ENCODE measurements at places on chromosomes 4 and X.
A peak's percentile ranks its signal among the peaks of the same experiment; 100 is the strongest.

GRCh38 chrX:115968436-115969252 is 201.9 kb upstream of the AGTR2 start:
- DNase-seq = no peak

DNA sequence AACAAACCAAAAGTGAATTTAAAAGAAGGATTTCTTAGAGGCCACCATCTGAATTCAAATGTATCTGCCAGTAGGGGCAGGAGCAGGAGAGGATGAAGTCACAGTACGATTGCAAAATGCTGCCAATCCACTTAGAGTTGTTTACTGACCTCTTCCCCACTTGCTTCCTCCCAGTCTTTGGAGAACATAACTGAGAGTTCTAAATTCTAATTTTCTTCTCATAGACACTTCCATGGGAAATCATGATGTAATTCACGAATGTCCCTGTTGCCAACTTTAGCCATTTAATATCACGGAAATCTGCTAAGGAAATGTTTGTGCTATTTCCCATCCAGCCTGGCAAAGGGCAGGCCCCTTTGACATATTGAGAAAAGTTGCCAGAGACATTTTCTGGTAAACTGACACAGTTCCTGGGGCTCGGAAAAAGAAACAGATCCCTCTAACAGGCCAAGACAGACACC is 33.6 kb upstream of the NOCT start:
- no peak for DNase-seq

DNA sequence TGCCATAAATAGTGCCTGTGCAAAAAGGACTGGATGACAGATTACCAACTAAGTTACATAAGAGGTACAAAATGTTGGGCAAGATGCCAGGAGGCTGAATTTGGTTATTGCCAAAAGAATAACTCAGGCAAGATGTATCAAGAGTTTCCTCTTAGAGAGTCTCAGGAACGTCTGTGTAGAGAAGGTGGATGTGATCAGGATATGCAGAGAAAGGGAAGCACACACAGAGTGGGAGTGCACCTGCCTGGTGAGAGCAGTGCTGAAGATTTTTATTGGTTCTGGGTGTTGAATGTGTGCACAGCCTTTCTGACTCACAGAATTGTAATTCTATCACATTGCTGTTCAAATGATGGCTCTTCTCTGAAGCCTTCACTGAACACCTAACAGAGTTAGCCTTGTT is 156.8 kb upstream of the HS3ST1 start:
- no peak for DNase-seq

GRCh38 chr4:3215256-3215655 is 33.7 kb upstream of the MSANTD1 start:
- no peak for DNase-seq

- no peak for DNase-seq
Measured at GRCh38 chr4:61210186-61210939, 10.2 kb downstream of the ADGRL3 start.

DNA sequence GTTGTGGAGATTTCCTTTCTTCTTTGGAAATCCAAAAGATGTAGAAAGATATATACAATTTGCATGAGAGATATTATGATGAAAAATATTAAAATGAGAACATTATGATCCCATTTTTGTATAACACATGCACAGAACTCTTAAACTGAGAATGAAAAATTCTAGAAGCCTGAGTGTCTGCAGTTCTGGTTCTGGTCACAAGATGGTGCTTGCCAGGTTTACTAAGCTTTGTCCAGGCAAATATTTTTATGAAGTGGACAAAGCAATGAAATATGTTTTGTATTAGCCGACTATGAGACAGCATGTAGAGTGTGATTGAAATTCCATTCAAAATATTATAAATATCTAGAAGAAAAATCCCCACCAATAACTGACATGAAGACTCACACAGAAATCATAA is 2.2 kb downstream of the PWWP3B start:
- no peak for DNase-seq

GRCh38 chr4:79497001-79497400 is 89.0 kb upstream of the GK2 start:
- no peak for DNase-seq

- no peak for DNase-seq
Measured at GRCh38 chrX:8987672-8988250, 46.2 kb downstream of the FAM9B start.

DNA sequence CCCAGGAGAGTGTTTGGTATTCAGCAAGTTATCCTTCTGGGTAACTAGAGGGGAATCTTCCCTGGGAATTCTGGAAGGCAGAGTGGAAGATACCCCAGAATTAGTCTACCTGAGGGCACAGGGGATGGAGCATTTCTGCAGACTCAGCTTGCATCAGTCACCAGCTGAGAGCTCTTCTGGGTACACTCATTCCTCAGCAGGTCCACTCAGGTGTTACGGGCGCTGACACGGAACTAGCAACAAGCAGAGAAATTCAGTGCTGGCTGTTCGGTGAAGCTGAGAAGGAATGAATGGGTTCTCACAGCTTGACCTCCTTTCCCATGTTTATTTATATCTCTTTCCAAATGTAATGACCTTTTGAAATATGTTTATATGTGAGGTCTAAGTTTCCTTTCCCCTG is 106.0 kb upstream of the PNPLA4 start:
- no peak for DNase-seq

GRCh38 chr4:7811536-7812191 is 128.0 kb downstream of the AFAP1 start:
- DNase-seq = no peak

DNA sequence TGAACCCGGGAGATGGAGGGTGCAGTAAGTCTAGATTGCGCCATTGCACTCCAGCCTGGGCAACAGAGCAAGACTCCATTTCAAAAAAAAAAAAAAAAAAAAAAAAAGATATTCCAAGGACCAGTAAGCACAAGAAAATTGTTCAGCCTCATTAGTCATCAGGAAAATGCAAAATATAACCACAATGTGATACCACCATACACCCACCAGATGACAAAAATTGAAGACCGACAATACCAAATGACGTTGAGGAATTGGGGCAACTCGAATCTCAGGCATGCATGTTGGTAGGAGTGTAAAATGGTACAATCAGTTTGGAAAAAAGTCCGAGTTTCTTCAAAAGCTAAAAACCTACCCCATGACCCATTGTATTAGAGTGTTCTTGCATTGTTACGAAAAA is 130.2 kb upstream of the FAM9B start:
- DNase-seq = no peak

GRCh38 chr4:37666625-37667071 is 19.5 kb downstream of the RELL1 start:
- DNase-seq = no peak

- no peak for DNase-seq
Measured at GRCh38 chr4:101224358-101225218, 122.7 kb downstream of the PPP3CA start.

DNA sequence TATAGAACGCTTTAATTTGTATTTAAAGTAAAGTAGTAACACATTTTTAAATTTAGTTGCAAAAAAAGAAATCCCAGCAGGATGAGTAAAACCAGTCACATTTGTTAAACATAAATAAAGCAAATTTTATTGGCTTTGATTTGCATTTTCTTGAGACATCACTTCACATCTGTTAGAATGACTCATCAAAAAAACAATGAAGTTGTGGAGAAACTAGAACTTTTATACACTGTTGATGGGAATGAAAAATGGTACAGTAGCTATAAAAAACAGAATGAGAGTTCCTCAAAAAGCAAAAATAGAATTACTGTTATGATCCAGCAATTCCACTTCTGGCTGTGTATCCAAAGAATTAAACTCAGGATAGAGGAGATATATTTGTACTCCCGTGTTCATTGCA is 454.0 kb upstream of the KLHL4 start:
- no peak for DNase-seq

GRCh38 chr4:128371876-128372275 is 84.3 kb upstream of the PGRMC2 start:
- no peak for DNase-seq

- no peak for DNase-seq
Measured at GRCh38 chr4:157314906-157315305, 94.4 kb downstream of the GRIA2 start.

DNA sequence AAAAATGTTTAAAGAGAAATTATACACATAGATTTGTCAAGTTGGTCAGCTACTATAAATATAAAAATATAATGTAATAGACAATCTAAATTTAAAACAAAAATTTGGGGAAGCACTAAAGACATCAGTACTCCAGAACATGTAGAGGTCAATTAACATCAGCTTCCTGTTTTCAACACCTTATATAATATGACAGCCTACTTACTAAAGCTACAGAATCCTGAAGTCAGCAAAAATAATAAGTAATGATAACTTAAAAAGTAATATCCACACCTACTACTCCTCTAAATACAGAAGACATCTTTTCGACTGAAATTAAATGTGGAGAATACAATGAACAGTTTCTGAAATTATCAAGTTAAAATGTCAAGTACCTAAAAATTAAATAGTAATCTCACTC is 118.6 kb downstream of the LRBA start:
- no peak for DNase-seq

DNA sequence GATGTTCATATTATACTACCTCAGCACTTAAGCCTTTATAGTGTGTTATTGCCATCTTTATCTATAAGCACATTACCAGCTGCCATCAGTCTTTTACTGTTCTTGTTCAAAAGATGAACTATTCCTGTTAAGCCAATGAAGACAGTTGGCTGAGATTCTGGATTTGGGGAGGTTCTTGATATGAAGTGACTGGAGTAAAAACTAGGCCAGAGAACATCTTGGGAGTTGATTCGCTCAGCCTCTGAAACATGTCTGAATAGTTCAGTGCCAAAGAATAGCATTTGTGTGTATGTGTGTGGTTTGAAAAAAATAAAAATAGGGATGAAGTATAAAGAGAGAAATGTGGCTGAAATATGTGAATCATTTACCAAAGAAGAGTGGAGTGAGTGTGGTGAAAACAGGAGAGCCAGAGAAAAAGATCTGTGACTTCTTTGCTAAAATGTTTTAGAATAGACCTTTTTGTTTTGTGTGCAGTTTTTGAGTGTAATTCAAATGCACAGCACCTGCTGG is 15.2 kb downstream of the EXOC1 start:
- DNase-seq = no peak

GRCh38 chr4:158071931-158072330 is 100.9 kb downstream of the GASK1B start:
- no peak for DNase-seq

DNA sequence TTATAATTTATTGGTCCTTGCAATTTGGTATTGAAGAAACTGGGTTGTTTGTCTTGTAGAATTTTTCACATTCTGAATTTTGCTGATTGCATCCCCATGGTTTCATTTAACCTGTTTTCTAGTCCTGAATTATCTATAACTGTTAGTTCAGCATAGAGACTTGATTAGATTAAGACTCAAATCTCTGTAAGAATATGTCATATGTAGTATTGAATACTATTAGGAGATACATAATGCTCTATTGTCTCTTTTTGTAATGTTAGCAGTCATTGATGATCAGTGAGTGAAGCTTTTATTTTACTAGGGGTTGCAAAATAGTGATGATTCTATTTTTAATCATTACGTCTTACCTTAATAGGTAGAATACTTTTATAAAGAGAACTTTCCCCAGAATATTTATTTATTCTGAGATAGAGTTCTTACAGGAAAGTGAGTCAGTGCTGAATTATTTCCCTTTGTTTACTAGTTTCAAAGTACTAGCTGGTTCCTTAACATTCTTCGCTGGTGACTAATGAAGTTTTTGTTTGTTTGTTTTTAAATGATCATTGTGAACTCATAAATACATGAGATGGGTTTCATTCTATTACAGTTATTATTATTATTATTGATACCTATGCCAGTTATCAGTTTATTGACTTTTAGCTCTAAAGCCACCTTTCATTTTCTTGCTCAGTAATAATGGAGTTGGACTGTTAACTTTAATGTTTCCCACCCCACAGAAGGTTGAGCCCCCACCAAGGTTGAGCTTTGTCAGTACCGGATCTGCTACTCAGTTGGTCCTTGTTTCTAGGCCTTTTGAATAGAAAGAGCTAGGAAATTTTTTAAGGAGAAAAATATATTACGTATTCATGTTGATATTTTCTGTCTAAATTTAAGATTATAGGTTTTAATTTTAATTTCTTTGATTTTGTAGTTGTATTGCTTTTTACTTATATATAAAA is 102.3 kb downstream of the LARP1B start:
- no peak for DNase-seq

DNA sequence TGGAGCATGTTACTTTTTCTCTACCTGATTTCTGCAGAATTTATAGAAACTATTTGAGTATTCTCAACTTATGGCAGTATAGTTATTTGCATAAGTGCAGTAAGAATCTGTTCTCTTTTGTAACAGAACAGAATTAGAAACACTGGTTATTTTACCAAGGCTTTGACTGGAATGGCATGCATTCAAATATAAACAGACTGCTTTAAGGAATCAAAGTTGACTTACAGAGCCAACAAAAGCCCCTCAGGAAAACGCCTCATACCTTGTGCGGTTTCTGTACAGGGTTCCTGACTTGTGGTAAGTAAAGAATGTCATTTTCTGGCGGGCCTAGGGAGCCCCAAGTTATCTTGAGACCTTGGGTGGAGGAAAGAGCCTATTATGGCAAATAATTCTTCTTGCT is 97.1 kb downstream of the GPR143 start:
- no peak for DNase-seq

GRCh38 chrX:148929686-148930085 is 429.3 kb downstream of the AFF2 start:
- DNase-seq = no peak

GRCh38 chr4:100894339-100894870 is 376.6 kb upstream of the EMCN start:
- no peak for DNase-seq

- no peak for DNase-seq
Measured at GRCh38 chr4:176210101-176210500, 14.7 kb upstream of the SPATA4 start.

- no peak for DNase-seq
Measured at GRCh38 chr4:134490863-134491262, 289.3 kb upstream of the PABPC4L start.

DNA sequence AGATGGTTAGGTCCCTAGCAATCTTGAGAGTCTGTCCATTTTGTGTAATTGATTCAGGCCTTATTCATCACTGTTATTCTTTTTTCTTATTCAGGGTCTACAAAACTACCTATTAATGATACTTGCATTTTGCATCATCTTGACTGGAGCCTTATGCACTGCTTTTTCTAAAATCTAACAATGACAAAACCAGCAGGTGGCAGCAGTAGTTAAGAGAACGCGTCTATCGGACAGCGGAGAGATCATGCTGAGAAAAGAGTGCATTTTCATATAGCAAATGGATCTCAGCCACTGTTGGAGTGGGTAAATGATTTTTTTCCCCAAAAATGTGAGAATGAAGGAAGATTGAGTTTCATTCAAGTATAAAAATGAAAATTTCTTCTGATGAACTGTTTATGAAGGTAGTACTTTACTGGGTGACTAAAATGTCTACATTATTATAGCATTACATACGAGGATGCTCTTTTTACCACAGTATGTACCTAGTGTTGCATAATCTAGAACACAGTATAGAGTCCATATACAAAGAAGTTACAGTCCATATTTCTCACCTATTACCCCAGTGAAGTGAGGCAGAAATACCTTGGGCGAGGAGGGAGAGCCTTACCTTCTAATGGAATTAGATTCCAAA is 43.2 kb downstream of the TMEM144 start:
- DNase-seq = peak; percentile 6

GRCh38 chrX:107135049-107135964 is 16.7 kb upstream of the RBM41 start:
- DNase-seq = no peak

- no peak for DNase-seq
Measured at GRCh38 chr4:47741200-47741599, 96.7 kb downstream of the CORIN start.
